ENCODE measurements at places on chromosomes 11 and 22. TPM values are rescaled to one million over a fixed set of nuclear protein-coding genes. Genes with fewer than 3 reads are reported as not detected.
A peak's percentile ranks its signal among the peaks of the same experiment; 100 is the strongest.

DNA sequence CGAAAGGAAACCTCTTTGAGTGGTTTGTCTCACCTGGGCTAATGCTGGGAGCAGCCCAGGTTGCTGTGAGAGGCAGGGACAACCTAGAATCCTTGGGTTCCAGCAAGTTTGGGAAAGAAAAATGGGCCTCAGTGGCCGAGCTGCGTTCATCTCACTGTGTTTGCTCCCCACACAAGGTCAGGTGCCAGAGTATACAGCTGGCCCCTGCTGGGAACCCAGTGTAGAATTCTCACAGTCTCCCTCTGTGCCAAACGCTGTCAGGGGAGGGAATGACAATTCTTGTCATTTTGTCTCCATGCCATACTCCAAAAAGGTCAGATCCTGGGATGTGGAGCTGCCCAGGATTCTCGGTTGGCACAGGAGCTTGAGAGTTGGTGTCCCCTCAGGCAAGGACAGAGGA is 4.3 kb downstream of the DGKZ start:
- H3K36me3 ChIP-seq: no peaks in the 10 kb centered on the region
- H3K4me1 ChIP-seq: peaks cover 29% of the 10 kb centered on the region
- no peak overlapping the region for H3K27ac ChIP-seq

GRCh38 chr22:24685531-24686190 is 82.7 kb downstream of the GGT1 start:
- no peaks in the 10 kb centered on the region for H3K36me3 ChIP-seq
- H3K4me1 ChIP-seq: no peaks in the 10 kb centered on the region
- DNase-seq: peak; percentile 53
- peaks cover 4% of the 10 kb centered on the region for H3K27me3 ChIP-seq
- no peak overlapping the region for H3K27ac ChIP-seq

Gene SMIM35
- polyA plus RNA-seq: not detected

- no peaks in the 10 kb centered on the region for H3K36me3 ChIP-seq
- no peak for DNase-seq
- no peaks in the 10 kb centered on the region for H3K27me3 ChIP-seq
- no peak overlapping the region for H3K27ac ChIP-seq
- no peaks in the 10 kb centered on the region for H3K4me1 ChIP-seq
These were observed 63.4 kb downstream of the MYO7A start for GRCh38 chr11:77191429-77191822.

All from cardiac muscle cell (in vitro differentiated cells and primary cell).